AG10803 (cell line): ENCODE measurements at places on chromosomes 16 and 17.

DNA sequence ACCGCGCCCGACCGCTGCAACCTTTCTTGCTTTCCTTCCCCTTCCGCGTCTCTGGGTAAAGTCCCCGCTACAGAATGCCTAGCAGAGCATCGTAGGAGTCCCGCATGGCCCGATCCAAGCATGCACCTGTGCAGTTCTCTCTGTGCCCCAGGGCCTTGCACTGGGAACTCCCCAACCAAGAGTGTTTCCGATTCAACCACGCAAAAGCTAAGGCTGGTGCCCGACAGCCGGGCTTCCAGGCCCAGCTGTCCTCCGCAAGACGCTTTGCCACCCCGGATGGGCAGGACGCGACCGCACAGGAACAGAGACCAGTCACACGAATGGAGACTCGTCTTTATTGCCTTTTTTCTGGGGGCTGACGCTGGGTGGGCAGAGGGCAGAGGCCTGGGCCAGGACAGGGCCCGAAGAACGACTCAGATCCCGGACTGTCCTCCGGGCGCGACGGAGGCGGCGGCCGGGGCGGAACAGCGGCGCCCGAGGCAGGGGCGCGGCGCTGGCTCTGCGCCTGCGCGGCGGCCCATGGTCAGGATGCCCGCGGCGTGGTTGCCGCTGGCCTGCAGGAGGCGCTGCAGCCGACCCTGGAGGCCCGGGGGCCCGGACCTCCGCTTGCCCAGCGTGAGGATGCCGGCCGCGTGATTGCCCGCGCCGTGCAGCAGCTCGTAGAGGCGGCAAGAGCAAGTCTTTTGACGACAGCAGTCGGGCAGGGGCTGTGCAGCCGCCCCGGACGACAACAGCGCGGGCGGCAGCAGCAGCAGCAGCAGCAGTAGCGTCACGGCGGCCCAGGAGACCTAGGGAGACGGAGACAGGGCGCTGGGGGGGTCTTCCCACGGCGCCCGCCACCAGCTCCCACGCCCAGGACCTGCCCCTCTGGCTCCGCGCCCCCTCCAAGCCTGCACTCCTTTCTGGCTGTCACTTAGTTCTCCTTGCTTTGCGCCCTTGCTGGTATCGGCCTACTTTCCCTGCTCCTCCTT, 1.2 kb downstream of the HCRT start:
- DNase-seq: peak; percentile 53

GRCh38 chr17:32551186-32551955, 64.6 kb downstream of the CDK5R1 start:
- peak; percentile 46 for DNase-seq

- DNase-seq: no peak
Observed at GRCh38 chr16:79503511-79503910, 97.0 kb downstream of the MAF start.

DNA sequence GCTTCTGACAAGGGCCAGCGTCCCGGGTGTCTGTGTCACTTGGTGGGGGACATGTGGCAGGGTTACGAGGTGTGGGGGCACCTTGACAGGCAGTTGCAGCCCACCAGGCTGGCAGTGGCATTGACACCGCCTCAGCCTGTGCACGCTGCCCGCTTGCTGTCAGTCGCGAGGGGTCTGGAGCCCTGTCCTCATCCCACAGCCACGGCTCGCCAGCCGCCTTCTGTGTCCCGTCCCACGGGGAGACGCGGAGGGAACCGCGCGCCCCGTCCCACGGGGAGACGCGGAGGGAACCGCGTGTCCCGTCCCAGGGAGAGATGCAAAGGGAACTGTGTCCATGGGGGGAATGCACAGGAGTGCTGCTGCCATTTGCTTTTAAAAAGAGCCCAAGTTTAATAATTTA, 3.5 kb downstream of the PABPN1L start:
- DNase-seq: no peak

- DNase-seq: no peak
Observed at GRCh38 chr16:48332978-48333377, 52.2 kb downstream of the SIAH1 start.

GRCh38 chr17:63246344-63246743, 199.8 kb downstream of the CYB561 start:
- DNase-seq: peak; percentile 25

DNA sequence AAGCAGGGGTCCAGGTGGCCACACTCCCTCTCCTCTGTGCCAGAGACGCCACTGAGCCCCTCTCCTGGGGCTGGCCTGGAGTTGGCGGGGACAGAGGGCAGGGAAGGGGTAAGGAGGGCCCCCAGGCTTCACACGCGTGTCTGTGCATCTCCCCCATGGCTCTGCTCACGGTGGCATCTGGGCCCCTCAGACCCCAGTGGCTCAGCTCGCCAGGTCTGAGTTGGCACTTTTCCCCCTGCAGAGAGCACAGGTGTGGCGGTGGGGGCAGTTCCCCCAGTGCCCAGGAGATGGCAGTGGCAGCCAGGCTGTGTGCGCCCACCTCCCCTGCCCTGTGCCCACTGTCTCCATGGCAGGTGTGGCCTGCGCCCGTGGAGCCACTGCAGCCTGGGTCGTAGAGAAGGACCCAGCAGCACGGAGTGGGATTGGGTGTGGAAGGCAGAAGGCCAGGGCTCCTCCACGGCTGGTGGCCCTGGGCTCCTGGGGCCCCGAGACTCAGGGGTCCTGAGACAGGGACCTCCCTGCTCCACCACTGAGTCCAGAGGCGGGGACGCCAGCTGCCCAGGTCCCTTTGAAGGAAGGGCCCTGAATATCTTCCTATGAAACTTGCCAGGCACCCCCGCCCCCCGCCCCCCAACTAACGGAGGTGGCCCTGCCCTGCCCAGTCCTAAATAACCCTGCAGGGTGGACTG, 4.3 kb upstream of the APRT start:
- no peak for DNase-seq

GRCh38 chr16:80671281-80671849, 130.6 kb downstream of the DYNLRB2 start:
- DNase-seq: no peak

DNA sequence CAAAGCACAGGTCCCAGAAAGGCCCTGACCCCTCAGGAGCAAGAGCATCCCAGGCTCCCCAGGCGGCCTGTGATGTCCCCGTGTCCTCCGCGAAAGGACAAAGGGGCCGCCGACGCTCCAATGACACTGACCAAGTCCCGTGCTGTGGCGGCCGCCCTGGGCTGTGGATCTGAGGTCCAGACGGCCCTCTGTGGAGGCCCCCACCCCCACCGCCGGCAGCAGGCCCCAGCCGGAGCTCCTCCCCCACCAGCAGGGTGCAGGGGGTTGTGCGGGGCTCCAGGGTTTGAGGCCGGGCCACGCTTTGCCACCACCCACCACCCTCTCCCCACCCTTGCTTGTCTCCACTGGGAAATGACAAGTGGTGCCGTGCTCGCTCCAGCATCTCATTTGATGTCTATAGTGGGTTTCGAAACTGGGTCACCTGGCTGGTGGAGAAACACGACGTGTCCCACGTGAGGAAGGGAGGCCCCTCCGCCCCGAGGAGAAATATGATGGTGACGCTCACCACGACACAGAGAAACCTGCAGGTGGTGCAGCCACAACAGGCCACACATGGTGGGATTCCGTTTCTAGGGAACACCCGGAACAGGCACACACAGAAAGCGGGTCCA, 31.2 kb upstream of the ZNF469 start:
- no peak for DNase-seq

DNA sequence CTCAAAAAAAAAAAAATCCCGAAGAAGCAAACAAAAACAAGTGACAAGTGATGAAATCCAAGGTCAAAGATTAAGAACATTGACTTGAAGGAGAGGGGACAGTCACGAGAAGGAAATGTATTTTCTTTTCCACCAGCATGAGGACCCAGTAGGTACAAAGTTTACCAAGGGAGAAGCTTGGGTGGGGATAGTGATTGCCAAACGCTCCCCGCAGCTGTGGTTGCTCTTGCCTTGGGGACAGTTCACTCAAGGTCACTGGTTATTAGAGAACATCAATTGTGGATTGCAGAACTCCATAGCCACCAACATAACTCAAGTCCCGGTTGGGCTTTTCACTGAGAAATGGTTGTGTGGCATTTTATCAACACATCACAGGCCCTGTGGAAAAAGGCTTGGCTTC, 27.0 kb downstream of the RSL1D1 start:
- DNase-seq: peak; percentile 54
